Mammary epithelial cell (primary cell): ENCODE measurements at places on chromosomes 7 and 10.
A peak's percentile ranks its signal among the peaks of the same experiment; 100 is the strongest.

GRCh38 chr7:136940917-136941316, 72.5 kb downstream of the CHRM2 start:
- DNase-seq: no peak

GRCh38 chr7:135147341-135147898, 452 bp upstream of the TMEM140 start:
- no peak for DNase-seq

GRCh38 chr7:80604436-80604835, 34.0 kb upstream of the CD36 start:
- DNase-seq: no peak

GRCh38 chr7:81140252-81140651, 221.4 kb upstream of the SEMA3C start:
- no peak for DNase-seq

DNA sequence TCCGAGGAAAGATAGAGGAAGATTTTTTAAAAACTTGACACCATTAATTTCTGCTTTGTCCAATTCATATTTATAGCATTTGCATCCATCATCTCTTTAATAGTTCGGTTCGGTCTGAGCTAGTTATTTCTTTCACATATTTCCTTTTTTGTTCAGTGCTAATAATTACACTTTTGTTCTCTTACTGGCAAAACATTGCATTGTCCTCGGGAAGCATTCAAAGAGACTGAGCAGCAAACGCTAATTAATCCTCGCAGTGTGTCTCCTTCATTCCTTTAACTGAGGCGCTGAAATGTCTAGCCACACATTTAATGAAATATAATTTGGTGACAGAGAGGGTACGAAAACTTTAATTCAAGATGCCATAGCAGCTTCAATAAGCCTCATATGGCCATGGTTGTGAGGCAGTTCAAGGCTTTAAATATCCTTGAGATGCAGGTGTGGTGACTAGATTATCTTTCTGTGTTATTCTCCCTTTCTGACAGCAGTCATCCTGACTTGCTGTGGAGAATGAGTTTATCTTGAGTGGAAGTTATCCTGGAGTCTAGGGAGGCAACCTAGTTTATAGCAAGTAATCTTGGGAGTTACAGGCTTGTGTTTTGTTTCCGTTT, 431.4 kb downstream of the SDK1 start:
- DNase-seq: no peak

- DNase-seq: no peak
These were observed 61.6 kb downstream of the GRK5 start for GRCh38 chr10:119268871-119269506.

DNA sequence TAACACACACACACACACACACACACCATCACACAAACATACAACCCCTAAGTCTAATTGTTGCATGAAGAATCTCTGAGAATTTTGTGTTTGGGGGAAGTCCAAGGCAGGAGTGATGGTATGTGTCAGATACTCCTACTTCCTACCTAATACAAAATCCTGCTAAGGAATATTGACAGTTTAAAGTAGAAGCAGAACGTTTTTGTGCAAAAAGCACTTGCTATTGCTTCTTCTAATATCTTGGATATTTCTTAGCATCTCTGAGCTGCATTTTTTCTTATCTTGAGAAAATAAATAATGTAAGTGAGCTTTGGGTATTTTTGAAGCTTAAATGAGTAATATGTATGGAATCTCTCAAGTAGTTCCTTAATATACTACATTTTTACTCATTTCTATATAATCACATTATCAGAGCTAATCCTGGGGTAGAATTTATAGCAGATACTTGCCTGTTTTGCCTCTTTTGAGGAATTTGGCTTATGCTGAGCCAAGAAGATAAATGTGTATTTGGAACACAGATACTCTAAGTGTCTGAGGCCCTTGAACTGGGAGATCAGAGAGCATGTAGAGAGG, 212.3 kb downstream of the DKK1 start:
- DNase-seq: peak; percentile 25

- no peak for DNase-seq
These were observed 535.8 kb downstream of the SDK1 start for GRCh38 chr7:3836855-3837254.

DNA sequence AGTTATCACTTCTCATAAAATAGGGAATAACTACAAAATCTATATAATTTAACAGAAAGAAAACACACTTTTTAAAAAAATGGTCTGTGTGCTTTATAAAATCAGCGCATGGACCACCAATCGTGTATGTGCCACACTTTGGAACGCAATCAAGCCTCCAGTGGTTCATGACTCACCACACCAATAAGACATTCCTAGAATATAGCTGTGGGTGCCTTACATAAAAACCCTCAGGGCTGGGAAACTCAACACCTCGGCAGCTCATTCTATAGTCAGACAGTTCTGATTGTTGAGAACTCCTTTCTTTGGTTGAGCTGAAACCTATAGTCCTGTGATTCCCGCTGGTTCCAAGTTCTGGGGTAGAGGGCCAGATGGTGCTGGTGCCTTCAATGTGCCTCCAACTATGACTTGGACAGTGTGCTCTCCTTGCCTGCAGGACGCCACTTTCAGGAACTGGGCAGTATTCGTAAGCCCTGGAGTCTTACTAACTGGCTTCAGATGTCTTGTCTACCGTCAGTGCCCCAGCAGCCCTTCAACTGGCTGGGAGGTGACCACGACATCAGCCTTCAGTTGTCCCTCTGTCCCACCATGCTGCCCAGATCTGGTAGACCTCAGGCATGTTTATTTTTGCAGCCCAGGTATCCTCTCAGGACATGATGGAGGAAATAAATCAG, 135.7 kb upstream of the GDF10 start:
- DNase-seq: peak; percentile 81

GRCh38 chr10:65754112-65754511, 1171.7 kb upstream of the LRRTM3 start:
- DNase-seq: no peak

DNA sequence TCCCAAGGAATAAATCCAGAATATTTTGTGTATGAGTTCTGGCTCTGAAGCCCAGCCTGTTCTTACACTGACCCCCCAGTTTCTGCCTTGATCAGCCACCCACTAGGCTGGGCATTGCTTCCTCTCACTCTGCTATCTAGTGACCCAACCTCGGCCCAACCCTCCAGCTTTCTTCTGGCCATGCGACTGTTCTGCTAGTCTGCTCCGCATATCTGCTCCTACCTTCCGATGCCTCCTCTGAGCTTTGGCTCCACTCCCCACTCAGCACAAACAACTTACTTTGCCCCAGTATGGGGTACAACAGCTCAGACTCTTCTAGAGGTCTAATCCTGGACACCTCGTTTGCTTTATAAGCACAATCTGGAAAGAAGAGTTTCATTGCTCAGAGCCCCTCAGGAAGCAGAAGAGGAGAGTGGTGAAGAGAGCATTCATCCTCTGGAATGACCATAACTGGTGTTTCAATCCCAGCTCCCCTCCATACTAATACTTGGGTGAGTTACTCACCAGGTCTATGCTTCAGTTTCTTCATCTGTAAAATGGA, 99.6 kb downstream of the NPSR1 start:
- DNase-seq: no peak

DNA sequence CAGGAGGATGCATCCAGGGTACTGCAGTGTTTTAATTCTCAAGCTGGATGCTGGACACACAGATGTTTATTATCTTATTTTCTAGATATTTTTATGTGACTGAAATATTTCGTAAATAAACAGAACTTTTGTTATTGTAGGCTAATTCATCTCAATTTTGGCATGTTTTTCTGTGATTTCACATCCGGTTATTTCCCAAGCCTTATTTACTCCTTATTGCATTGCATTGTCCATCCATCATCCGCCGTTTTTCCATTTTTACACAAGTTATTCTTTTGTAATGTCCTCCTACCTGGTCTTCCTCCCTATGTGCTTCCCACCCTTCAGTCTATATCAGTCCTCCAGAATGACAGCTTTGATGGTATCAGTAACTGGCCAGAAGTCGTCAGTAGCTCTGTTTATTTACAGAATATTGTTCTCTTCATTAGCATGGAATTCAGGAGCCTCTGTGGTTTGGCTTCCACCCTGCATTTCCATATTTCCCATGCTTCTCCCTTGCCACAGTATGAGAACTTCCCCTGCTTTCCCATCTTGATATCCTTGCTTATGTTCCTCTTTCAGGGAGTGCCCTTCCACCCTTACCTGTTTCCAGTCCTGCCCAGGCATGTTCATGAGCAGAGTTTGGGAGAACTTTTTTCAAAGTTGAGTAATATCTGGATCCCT, 16.1 kb downstream of the GNAI1 start:
- DNase-seq: peak; percentile 91

DNA sequence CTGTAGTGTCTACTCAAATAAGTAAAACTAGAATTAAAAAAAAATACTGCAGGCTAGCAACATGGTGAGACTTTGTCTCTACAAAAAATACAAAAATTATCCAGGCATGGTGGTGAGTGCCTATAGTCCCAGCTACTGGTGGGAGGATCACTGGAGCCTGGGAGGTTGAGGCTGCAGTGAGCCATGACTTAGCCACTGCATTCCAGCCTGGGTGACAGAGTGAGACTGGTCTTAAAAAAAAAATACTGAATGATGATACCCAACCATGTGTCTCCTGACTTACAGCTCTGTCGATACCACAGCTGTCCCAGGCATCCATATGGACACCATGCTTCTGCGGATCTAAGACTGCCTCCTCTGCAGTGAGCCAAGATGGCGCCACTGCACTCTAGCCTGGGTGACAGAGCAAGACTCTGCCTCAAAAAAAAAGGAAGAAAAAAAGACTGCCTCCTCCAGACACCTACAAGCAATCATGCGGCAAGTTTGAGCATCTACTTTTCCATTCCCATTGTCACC, 7.9 kb upstream of the FRAT1 start:
- no peak for DNase-seq

DNA sequence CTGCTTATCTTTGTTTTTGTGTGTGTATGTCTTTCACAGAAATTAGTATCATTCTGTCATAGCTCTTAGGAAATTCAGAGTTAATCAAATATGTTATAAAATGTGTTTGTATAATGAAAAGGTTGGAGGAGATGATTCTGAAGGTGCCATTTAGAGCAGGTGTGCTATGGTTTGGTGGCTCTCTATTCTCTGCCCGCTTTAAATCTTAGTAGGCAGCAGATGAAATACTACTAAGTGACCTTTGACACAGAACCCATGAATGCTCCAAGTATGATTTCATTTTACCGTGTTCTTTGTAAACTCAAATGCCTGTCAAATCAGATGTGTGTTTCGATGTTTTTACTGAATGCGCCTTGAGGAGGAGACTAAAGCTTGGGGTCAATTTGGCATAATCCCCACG, 24.5 kb downstream of the ZEB1 start:
- no peak for DNase-seq

DNA sequence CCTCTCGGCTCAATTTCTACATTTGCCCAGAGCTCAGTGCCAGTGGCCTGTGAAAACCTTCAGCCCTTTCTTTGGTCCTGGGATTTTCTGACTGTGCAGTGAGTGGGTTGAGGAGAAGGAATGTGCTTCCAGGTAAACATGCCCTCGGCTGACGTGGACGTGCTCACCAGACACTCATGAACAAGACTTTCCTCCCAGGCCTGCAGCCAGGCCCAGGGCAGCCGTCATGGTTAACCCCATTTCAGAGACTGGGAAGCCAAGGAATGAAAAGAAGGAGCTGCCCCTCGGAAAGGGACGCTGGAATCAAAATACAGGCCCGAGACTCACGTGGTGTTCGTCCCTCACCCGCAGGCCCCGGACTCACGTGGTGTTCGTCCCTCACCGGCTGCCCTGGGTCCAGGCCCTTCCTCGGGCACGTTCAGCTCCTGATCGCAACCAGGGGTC, 8.8 kb upstream of the CALML5 start:
- DNase-seq: no peak

DNA sequence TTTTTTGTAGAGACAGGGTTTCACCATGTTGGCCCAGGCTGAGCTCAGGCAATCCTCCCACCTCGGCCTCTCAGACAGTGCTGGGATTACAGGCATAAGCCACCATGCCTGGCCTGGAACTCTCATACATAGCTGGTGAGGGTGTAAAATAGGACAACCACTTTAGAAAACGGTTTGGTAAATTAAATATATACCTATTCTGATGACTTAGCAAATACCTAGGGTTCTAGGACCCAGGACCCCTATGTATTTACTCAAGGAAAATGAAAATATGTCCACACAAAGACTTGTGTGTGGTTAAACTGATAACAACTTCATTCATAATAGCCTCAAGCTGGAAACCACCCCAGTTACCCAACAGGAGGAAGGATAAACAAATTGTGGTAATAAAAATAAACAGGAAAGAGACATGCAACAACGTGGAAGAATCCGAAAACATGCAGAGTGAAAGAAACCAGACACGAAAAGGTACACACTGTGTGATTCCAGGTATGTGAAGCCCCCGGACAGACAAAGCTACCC, 52.7 kb downstream of the CARD11 start:
- DNase-seq: no peak

GRCh38 chr7:108211382-108212201, 81.4 kb upstream of the LAMB4 start:
- peak; percentile 94 for DNase-seq

- DNase-seq: no peak
These were observed 57.4 kb downstream of the SPOCK2 start for GRCh38 chr10:72030762-72031543.

- no peak for DNase-seq
These were observed 27.6 kb upstream of the PLPP4 start for GRCh38 chr10:120429395-120429794.

DNA sequence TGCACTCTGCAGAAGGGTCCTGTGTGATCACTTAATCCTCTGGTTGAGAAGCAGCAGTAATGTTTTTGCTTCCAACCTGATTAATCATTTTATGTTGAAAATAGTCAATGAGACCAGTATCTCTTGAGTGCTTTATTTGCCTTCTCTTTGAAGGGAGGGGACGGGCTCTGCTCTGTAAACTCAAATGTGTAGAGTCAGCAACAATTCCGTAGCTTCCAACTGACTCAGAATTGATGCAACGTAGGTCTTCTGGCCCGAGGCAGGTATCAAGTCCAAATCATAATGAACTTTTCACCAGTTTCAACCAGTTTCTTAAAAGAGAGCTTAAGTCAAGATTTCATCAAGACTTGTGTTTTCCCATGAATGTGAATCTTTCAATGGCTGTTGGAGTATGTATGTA, 26.3 kb downstream of the GUSB start:
- DNase-seq: no peak

GRCh38 chr7:157267956-157268355, 68.8 kb upstream of the DNAJB6 start:
- no peak for DNase-seq

GRCh38 chr7:116142850-116143249, 67.5 kb upstream of the TES start:
- DNase-seq: no peak

DNA sequence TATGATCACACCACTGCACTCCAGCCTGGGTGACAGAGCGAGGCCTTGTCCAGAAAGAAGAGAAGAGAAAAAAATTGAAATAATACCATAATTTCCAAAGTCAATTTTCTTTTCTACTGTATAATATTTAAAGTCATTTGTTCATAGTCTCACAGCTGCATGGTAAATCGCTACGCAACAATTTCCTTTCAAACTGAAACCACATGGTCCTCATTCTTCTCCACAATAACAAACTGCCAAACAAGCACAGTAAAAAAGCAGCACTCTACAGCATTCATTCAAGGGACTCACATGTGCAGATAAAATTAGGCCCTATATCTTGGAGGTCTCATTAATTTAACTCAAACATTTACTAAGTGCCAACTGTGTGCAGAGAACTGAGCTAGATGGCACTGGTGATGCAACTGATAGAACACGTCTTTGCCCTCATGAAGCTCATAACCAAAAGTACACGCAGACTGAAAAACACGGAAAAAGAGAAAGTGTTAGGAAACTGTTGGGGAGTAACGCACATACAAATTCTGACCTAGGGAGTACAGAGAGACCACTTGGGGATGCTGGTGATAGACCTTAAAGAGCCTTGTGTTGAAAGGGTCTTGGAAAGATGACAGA, 68.4 kb upstream of the SRRM3 start:
- no peak for DNase-seq

GRCh38 chr7:112789453-112789816, 758 bp downstream of the TMEM168 start:
- DNase-seq: no peak
